ENCODE measurements at places on chromosomes 6 and 20.

DNA sequence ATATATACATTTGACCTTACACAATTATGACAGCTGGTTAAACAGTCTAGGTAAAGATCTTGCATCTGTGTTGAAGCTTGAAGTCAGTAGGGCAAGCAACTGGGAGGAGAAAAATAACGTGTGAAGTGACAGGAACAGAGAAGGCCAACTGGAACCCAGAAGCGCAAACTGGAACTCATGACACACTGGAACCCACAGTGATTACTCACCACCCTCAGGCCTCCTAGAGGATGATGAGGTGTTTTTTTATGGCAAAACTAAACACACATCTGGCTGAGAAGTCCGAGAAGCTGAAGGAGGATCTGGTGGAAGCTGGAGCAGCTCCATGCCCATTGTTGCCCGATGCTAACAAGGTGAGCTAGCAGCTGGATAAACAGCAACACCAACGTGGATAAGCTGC is 108.1 kb downstream of the TMEM200A start:
- DNase-seq = no peak

- DNase-seq = no peak
Measured at GRCh38 chr20:10322073-10323012, 103.7 kb downstream of the SNAP25 start.

DNA sequence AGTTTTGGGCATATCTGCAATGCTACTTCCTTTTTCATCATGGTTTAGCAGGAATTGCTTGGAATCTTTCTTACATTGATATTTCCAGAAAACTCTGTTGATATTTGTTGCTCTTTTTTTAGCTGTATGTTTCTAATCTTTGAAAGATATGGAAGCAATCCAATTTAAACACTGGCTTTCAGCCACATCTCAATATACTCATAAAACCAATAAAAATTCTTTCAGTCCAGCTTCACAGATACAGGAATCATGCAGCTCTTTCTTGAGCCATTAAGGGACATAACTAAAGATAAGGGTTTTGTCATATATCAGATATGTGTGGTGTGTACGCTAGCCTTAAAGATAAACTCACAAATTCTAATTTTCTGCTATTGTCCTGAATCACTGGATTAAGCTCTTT is 47.4 kb downstream of the PKIB start:
- DNase-seq = no peak

DNA sequence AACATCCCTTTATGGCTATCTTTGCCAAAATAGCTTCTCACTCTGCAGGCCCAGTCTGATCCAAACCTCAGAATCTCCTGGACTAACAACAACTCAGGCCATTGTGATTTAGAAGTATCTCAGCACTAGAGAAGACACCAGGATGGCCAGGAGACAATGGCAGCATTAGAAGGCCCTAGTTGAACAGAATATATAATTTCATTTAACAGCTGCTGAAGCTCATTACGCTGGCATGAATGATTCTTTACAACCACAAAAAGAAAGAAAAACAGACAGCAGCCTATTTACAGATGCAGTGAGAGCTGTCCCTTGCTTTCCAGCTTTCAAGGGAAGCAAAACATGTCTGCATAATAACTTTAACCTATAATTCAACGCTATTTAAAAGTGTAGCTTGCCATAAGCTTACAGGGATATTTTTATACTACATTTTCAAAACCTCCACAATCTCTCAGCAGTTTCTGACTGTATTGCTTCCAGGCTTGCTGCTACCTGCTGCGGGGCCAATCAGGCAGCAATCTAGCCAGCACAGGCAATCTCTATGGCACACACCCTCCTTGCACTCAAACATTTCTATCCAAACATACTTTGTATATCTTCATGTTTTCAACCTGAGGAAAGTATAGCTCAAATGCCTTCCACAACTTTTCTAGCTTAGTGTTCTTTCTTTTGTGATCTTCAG is 107.3 kb downstream of the OGFRL1 start:
- DNase-seq = no peak

DNA sequence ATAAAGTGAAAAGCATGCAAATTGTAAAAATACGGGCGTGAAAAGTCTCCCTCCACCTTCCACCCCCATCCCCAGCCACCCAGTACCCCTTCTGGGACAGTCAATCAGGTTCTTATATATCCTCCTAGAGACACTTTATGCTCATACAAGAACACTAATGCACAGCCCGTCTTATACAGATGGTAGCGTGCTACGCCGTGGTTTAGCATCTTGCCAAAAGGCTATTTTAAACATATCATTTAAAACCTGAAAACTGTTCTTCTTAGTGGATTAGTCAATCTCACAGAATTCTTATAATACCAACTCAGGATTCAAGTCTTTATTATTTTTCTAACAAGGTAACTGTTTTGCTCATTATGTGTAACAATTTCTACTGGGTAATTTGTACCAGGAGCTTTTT is 57.2 kb upstream of the MRPS10 start:
- DNase-seq = no peak

DNA sequence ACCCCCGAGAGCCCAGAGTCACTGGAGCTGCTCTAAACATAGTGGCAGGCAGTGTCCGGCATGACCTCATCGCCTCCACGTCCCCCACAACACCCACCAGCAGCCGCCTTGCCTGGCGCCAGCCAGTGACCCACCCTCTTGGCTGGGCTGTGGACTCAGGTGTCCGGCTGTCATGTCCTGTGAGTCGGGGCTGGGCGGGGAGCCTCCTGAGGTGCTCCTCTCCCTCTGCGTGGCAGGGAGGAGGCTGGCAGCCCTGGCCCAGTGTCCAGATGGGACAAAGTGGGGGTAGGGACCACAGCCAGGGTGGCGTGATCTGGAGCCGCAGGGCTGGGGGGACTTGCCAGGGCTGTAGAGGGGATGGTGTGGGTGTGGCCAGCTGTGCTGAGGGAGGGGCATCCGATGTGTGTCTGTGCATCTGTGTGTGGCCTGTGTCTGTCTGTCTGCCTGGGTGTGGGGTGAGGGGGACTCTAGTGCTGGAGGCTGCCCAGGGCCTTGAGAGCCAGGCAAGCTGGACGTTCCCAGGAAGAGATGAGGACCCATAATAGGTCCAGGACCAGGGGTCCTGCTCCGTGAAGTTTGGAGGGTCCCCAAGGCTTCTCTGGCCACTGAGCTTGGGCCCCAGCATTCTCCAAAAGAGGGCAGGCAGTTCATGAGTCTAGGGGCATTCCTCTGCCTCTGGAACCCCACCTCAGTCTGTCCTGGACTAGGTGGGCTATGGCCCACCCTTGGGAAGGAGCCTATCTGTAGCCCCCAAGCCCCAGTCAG is 2.3 kb upstream of the SOX18 start:
- no peak for DNase-seq

- DNase-seq = no peak
Measured at GRCh38 chr6:67300430-67301040, 1334.5 kb upstream of the ADGRB3 start.

DNA sequence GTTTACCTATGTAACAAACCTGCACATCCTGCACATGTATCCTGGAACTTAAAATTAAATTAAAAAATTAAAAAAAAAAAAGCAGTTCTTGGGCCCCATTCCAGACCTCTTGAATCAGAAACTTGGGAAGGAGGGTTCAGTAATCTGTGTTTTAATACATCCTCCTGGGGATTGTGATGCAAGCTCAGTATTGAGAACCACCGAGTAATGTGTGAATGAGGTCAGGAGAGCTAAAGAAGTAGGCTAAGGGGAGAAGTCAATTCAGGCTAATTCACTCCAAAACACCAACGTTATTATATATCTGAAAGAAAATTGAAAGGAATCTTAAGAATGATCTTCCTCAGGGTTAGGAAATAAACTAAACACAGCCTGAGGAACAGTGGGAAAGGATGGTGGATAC is 120.4 kb downstream of the RNF144B start:
- no peak for DNase-seq

DNA sequence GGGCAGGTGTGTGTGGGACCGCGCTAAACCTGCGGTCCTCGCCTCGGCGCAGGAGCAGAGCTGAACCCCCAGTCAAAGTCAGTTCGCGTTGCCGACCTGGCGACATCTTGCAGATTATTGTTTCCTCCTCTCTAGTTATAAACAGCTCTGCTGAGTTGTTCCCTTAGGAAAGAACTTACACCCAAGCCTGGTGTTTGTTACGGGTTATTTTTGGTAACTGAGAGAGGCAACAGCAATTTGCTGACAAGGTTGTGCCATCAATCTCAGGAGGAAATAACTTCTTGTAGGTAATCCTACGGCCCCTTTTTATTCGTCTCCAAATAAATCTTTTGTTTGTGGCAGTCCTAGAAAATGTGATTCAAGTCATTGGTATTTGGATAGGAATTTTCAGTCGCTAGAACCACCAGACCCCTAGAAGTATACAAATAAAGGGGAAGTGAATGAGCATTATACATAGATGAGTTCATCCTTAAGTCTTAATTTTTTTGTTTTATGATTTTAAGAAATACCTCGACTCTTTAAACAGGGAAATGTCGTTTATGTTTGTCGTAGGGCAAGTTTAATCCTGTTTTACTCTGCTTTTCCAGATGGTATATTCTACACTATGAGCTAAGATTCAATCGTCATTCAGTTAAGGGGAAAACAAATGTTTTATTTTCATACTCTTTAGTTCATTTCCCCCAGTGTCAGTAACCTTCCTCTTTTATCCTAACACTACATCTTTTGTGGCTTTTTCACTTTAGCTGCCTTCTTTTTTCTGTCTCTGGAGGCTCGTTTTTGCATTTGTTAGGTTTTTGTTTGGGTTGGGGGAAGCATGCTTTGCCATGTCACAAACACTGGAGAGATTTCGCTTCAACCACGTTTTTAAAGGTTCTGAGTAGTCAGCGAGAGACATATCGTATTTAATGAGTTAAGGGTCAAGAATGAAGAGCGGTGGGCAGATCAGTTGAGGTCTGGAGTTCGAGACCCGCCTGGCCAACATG is 1.2 kb downstream of the PM20D2 start:
- DNase-seq = no peak

DNA sequence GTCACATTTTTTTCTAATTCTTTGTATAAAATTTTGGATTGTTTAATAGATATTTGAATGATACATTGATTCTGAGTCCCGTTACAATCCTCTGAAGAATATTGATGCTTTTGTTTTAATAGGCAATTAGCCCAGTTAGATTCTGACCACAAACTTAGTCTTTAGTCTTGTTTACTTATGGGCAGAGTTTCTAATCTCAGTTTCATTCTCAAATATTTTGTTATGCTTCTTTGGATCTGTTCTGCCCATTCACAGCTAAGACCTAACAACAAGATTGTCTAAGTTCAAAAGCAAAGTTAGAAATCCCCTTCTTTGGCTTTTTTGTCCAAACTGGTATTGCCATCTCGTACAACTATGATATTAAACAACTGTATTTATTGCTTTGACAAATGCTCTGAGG is 58.0 kb downstream of the TBXT start:
- DNase-seq = no peak

DNA sequence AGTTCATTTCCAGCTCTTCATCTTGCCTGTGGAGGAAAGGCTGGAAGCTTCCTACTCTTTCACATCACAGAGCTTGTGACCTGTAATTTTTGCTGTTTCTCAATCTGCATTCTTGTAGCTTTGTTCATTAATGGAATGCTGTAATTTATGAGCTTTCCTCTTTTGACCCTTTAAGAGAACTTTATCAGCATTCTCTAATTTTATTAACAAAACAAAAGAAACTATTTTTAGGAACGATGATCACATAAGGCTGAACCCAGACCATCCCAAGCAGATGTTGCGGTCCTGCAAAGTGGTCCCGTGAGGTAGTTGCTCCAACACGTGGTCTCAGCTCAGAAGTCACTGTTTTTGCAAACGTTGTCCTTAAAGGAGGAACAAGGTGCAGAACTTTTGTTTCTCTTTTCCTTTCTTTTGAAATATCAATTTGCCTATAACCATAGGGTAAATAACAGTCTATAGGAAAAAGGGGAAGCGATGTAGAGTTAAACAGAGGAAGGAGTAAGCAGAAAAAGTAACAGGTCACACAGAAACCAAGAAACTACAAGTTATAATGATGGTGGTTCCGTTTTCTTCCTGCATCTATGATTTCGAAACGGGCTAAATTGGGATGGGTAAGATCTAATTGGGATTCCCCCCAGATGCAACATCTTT is 121.3 kb upstream of the PHACTR1 start:
- DNase-seq = no peak

DNA sequence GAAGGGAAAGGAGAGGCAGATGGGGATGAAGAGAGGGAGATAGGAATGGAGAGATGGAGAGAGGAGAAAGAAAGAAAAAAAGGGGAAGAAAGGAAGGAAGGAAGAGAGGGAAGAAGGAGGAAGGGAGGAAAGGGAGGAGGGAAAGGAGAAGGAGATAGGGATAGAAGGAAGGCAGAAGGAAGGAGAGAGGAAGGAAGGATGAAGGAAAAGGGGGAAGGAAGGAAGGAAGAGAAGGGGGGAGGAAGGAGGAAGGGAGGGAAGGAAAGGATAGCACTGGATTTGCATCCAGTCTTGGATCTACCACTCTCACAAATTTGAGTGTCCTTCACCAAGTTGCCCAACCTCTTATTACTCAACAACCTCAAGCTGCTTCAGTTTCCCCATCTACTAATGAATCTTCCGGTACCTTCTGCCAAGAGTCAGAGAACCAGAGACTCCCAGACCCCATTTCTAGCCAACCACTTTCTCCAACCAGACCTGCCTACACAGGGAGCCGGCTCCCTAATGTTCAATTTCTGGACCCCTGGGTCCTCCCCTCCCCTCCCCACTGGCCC is 79.7 kb upstream of the FOXP4 start:
- DNase-seq = no peak

GRCh38 chr6:130218134-130218533 is 4.6 kb downstream of the SAMD3 start:
- no peak for DNase-seq

- DNase-seq = no peak
Measured at GRCh38 chr6:85250586-85251220, 199.2 kb upstream of the NT5E start.

- DNase-seq = no peak
Measured at GRCh38 chr6:169529931-169530751, 171.7 kb downstream of the WDR27 start.

- no peak for DNase-seq
Measured at GRCh38 chr6:113674075-113674474, 183.1 kb upstream of the MARCKS start.

- no peak for DNase-seq
Measured at GRCh38 chr20:52294106-52294628, 102.6 kb upstream of the ZFP64 start.

- no peak for DNase-seq
Measured at GRCh38 chr6:3278691-3279090, 19.9 kb downstream of the PSMG4 start.

DNA sequence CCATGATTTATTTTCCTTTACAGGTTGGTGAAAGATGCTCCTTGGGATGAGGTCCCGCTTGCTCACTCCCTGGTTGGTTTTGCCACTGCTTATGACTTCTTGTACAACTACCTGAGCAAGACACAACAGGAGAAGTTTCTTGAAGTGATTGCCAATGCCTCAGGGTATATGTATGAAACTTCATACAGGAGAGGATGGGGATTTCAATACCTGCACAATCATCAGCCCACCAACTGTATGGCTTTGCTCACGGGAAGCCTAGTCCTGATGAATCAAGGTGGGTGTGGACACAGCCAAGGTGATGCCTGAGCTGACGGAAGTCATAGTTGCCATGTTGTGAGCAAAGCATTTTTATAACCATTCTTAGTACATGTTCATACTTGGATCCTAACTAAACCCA is 34.6 kb upstream of the CALHM6 start:
- no peak for DNase-seq

Data from activated gamma-delta T cell treated with anti-CD3 and anti-CD28 coated beads, Interleukin-2, amount 50 U/mL, for 16 hours (primary cell).